ENCODE measurements at places on chromosomes 16 and 17.

- no peak for DNase-seq
Measured at GRCh38 chr16:588639-588888, 1.3 kb upstream of the RAB40C start.

- DNase-seq, result peak; percentile 86
Measured at GRCh38 chr16:56932721-56933619, 1.0 kb downstream of the HERPUD1 start.

- DNase-seq, result no peak
Measured at GRCh38 chr16:62445909-62446308, 409.7 kb upstream of the CDH8 start.

- no peak for DNase-seq
Measured at GRCh38 chr16:189604-190186, 9.4 kb downstream of the HBQ1 start.

DNA sequence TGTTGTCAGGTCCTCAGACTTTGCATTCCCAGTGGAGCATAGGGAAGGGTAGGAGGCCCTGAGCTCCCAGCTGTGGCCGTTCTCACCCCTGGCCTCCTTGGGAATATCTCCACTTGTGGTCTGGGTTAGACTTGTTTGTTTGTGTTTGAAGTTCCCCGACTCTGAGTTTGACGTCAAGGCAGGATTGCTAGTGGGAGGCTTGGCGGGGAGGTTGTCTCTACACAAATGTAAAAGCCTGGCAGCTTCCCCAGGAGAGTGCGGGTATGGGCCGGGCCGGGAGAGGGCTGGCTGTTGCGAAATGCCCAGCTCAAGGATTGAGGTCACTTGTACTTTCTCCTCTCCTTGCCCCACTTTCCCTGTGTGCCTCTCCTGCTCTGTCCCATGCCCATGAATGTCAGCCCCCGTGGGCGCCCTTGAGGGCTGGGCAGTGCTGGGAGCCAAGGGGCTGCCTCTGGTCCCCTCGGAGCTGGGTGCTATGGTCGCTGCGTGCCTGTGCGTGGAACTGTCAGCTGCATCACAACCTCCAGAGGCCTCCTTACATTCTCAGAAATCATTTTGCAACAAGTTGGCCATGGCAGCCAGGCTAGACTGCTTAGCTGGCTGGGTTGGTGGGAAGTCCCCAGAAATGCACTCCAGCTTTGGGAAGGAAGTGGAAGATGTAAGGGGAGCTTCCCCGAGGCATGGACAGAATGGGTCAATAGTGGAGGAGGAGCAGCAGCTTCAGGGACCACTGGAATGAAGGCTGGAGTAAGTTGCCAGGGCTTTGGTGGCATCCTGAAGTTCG, 84.3 kb downstream of the KSR1 start:
- peak; percentile 6 for DNase-seq

DNA sequence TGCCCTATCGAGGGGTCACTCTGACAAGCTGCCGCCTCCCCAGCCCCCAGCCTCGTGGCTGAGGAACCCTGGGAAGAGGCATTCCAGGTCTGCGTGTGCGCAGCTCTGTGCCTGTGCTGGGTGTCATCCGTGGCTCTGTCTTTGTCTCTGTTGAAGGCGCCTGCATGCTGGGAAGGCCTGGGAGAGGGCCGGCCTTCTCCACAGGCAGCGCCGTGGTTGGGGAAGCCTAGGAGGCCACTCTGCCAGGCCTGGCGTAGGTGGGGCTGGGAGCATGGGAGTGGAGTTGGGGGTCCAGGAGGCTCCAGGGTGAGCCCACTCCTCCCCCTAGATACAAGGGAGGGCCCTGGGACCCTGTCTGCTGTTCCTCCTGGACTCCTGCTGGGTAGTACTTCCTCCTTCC, 3.3 kb downstream of the NHERF2 start:
- DNase-seq, result no peak

GRCh38 chr17:47009759-47010594, 30.9 kb upstream of the RPRML start:
- DNase-seq, result no peak

DNA sequence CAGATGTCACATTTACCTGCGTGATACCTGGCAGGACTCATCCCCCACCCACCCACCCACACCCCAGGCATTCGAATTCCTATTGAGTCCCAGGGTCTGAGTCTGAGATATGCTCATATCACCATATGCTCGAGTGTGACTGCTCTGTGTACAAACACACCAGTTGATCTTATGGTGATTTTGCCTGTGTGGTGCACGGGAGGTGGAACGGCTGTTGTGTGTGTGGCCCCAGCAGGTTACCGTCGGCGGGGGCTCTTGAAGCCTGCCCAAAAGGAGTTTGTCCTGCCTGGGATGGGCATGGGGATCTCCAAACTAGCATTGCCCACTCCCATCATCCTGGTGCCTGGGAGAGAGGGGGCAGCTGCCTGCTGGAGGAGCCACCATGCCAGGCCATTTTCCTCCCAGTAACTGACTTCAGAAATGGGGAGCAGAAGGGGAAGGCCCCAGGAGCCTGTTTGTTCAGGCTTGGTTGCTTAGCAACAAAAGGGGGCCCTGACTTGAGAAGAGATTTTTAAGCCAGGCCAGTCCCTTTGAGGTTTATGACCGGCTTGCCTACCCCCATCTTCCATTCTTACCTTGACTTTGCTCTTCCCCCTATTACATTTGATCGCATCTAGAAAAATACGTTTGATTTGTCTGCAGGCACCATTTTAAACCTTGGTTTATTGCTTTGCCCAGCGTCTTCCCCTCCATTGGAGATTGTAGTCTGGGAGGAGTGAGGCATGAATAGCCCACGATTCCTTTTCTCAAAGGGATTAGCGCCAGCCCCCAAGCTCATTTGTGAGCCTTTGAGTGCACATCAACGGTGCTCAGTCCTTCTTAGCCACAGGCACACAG, 217.7 kb downstream of the CCDC182 start:
- peak; percentile 42 for DNase-seq

GRCh38 chr16:21619765-21620425, 20.5 kb downstream of the METTL9 start:
- DNase-seq, result no peak

- DNase-seq, result no peak
Measured at GRCh38 chr17:45648642-45649041, 135.5 kb upstream of the CRHR1 start.

DNA sequence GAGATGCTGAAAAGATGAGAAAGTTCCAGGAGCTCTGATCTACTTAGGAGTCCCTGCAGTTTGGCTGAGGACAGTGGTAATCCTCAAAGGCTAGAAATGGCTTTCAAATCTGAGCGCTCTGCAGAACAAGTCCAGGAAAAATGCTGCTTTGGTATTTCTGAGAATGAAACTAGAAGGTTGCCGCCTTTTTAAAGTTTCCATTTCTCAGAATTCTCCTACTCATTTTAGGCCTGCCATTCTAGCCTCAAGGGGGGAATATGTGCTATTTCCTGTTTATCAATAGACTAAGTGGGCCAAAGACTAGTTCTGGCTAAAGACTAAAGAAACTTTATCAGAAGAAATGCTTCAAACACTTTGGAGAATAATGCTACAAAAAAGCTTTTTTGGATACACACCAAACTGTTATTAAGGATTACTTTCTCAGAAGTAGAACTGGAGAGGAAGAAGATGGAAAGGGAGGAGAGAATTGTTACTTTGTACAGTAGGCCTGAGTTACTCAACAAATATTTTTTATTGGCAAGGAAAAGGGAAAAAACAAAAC, at the start of gene SLFN12L:
Gene SLFN12L, minus strand, starts transcription at position 78 of the 541 bp plus-strand sequence. CDS start 15,314 bp downstream, outside the sequence.
- no peak for DNase-seq
